Activated CD4-positive, alpha-beta T cell treated with anti-CD3 and anti-CD28 coated beads, Interleukin-2, amount 50 U/mL, for 24 hours (primary cell): ENCODE measurements at places on chromosomes 4 and X.

DNA sequence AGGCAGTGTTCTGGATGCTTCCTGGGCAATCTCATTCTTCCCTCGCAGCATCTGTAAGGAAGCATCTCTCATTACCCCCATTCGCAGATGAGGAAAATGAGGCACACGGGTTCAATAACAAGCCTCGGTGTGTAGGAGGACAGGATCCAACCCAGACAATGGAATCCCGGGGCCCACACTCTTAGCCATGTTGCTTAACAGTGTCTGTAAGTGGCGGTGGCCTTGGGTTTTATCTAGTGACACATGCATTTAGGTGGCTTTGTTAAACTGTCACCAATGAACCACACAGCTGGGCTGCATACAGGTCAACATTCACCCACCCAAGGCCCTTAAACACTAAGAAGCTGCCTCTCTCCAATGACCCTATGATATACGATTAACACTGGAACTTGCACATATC, 22.6 kb downstream of the RELL1 start:
- no peak for DNase-seq

DNA sequence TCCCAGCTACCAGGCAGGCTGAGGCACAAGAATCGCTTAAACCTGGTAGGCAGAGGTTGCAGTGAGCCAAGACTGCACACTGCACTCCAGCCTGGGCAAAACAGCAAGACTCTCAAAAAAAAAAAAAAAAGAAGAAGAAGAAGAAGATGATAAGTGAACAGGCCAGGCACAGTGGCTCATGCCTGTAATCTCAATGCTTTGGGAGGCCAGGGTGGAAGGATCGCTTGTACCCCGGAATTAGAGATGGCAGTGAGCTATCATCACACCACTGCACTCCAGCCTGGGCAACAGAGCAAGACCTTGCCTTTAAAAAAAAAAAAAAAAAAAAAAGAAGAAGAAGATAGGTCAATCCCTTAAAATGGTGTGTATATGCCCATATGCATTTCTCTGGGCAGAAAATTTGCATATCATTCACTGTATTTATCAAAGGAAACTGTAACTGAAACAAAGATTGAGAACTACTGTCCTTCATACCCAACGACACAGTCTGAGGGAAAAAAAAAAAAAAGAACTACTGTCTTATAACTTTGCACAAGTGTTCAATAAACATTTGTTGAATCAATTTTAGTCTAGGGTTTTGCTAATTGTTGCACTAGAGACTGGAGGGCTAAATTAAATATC, 2.3 kb downstream of the RFC1 start:
- no peak for DNase-seq

DNA sequence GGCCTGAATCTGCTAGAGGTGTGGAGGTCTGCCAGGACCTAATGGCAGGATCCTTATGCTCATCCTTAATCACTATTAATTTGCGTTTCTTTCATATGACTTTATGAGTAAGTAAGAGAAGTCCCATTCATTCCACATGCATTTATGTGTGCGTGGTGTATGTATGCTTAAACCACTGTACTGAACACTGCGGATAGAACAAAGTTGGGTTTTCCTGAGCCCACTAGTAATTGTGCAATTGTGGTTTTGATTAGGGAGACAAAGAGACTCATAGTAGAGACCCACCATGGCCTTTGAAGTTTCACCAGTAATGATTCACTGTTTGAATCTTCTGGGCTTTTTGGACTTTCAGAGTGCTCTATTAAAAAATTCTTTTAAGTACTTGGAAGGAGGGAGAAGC, 498.5 kb upstream of the DIPK2B start:
- no peak for DNase-seq

- no peak for DNase-seq
Measured at GRCh38 chrX:44352758-44353157, 9.3 kb upstream of the EFHC2 start.

GRCh38 chr4:12319765-12320164, 891.1 kb upstream of the HS3ST1 start:
- DNase-seq, result no peak

GRCh38 chr4:185761352-185762235, 50.4 kb downstream of the SORBS2 start:
- no peak for DNase-seq

- DNase-seq, result no peak
Measured at GRCh38 chr4:100722866-100723459, 205.1 kb upstream of the EMCN start.

DNA sequence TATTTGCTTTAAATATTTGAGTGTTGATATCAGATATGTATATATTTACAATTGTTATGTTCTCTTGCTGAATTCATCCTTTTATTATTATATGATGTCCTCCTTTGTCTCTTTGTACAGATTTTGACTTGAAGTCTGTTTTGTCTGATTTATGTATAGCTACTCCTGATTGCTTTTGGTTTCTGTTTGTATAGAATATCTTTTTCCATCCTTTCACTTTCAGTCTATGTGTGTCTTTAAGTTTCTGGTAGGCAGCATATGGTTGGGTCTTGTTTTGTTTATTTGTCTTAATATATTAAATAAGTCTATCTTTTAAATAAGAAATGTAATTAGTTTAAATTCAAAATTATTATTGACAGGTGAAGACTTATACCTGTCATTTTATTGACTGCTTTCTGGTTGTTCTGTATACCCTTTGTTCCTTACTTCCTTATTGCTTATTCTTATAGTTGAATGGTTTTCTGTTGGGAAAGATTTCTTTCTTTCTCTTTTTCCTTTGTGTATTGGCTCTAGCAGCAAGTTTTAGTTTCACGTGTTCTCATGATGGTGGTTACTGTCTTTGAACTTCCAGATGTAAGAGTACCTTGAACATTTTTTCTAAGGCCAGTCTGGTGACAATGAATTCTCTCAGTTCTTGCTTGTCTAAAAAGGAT, 31.1 kb downstream of the RAB28 start:
- no peak for DNase-seq

DNA sequence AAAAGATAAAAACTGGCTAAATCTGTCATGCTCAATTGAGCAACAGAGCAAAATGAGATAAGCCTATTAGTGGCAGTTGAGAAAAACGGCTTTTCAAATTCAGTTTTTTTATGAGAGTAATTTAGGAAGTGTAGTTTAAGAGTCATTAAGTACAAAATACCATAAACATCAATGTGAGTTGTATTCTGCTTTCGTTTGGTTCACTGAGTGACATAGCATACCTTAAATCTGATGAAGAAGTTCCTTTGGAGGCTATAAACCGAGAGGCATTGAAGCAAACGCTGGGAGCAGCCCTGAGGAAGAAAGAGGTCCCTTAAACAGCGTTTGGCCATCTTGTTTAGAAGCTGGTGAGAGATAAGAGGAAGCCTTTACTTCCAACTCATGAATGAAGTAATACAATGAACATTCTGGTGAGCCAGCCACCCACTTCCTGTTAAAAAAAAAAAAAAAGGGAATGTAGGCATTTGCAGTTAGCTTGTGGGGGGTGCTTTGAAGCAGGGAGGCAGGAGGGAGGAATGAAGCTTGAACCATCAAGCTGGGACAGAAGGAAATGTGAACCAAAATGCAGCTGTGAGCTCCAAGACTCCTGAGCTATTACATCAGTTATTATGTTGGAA, 132.3 kb downstream of the ZNF330 start:
- DNase-seq, result no peak

GRCh38 chr4:137463377-137464003, 68.8 kb downstream of the PCDH18 start:
- DNase-seq, result no peak

DNA sequence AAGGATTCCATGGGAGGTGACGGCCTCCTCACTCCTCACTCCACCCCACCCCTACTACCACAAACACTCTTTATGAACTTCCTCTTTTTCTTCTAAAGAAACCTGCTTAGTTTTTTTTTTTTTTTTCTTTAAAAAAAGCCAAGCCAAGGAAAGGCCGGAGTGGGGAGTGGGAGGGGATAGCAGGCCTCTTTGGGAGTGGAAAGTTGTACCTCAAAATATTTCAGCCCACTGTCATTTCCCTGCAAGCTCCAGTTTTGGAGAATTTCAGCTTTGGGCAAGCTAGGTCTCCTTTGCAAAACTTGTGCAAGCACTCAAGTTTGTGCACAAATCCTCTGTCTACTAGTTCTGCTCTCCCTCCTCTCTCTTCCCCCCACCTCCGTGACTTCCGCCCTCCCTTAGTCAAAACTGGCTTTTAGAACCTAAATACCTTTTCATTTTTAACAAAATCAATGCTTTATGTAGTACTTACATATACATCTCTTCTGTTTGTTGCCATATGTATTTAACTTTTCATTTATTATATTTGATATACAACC, 512 bp upstream of the ANTXR2 start:
- no peak for DNase-seq

DNA sequence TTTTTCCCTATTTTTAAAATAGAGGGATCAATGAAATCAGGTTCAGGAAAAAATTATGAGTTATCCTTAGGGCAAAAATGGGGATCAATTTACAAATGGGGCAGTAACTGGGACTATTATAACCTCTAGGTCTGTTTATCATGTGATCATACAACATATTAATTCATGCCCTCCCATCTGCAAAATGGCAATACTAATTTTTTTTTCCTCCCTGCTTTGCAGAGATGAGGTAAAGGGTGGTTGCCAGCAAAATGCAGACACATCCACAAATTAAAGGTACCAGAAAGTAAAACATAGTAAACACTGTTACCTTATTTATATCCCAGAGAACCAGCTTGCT, 467 bp downstream of the HSD17B11 start:
- DNase-seq, result no peak

DNA sequence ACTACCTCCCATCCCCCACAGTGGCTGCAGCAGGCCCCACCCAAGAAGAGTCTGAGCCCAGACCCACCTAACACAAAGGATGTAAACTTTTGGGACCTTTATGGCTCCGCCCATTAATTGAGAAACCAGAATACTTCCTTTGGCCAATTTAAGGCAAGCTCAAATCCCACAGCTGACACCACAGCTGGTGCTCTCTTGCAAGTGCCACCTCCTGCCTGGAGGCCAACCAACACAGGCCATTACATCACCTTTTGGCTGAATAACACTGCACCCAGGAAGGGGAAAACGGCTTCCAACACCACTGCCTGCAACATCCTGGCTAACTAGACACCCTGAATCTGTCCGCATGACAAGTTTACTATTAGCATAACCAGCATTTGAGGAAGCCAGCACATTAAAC, 248.8 kb downstream of the PRDM5 start:
- DNase-seq, result no peak

DNA sequence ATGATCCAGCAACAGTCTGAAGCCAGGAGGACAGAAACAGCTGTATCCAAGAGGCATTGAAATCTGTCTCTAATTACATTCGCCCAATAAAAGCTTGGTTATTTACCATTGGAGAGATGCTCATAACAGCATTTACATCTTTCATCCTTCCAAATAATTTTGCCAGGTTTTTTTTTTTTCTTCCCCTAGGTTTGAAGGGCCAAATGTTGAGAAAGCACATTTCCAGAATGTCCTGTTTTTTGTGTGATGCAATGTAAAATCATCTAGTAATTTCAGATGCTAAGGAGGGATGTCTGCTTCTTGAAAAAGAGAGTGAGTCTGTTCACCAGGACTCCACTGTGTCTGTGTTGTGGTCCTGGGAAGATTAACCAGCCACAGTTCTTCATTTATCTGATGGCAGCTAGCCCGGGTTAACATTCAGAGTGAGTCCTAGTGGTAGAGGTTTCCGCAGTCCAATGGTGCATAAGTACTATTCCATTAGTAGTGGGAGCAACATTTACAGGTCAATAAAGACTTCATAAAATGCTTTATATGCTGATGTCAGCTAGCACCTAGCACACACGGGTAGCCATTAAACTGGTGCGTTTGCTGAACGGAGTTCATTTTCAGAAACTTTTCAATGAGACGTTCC, 406.8 kb downstream of the STIM2 start:
- DNase-seq, result no peak

GRCh38 chr4:133711817-133712216, 489.8 kb downstream of the PABPC4L start:
- DNase-seq, result no peak

DNA sequence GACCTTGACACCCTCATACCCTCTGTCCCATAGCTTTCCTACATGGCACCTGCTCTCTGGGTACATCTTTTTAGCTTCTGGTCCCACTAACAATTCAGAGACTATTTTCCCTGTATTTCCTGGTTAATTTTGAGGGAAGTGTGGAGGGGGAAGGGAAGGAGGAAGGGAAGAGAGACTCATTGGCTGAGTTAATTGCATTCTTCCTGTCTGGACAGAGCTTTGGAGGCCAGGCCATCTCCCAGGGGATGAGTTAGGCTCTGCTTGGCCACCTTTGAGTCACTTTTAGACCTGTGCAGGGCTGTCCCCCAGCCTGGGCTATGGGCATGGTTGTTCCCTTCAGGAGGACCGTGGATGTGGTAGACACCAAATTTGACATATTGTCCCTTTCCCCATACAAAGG, 167.9 kb upstream of the PGRMC2 start:
- DNase-seq, result no peak

GRCh38 chrX:138982365-138982764, 270.8 kb upstream of the FGF13 start:
- DNase-seq, result no peak

DNA sequence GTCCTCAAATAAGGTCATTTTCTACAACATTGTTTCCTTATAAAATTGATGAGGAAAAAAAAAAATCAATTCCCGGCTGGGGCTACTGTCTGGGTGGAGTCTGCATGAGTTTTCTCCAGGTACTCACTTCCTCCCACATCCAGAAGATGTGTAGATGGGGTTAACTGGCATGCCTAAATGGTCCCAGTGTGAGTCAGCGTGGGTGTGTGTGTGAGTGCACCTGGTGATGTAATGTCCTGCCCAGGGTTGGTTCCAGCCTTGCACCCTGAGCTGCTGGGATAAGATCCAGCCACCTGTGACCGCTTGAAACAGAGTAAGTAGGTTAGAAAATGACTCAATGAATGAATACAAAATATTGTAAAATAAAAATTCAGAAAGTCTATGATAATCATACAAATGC, 11.1 kb downstream of the USP26 start:
- DNase-seq, result no peak

GRCh38 chr4:110306303-110306702, 107.9 kb upstream of the ELOVL6 start:
- no peak for DNase-seq

DNA sequence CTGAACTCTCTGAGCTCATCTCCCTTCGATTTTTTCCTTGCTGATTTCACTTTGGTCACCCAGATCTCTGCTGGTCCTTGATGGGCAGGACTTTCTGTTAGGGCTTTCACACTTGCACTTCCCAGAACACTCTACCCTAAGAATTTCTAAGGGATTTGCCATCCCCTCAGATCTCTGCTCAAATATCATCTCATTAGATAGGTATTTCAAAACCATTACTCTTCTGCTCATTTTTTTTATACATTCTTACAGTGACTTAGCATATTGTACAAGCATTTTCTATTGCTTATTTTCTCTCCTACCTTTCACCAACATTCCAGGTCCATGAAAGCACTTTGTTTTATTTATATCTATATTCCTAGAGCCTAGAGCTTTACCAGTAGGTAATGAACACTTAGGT, 913.3 kb downstream of the PDHA2 start:
- no peak for DNase-seq
